ENCODE measurements at places on chromosomes 1 and 21. TPM values are rescaled to one million over a fixed set of nuclear protein-coding genes. Genes with fewer than 3 reads are reported as not detected.

OR2L13 gene
- 0.21 TPM for total RNA-seq

DNA sequence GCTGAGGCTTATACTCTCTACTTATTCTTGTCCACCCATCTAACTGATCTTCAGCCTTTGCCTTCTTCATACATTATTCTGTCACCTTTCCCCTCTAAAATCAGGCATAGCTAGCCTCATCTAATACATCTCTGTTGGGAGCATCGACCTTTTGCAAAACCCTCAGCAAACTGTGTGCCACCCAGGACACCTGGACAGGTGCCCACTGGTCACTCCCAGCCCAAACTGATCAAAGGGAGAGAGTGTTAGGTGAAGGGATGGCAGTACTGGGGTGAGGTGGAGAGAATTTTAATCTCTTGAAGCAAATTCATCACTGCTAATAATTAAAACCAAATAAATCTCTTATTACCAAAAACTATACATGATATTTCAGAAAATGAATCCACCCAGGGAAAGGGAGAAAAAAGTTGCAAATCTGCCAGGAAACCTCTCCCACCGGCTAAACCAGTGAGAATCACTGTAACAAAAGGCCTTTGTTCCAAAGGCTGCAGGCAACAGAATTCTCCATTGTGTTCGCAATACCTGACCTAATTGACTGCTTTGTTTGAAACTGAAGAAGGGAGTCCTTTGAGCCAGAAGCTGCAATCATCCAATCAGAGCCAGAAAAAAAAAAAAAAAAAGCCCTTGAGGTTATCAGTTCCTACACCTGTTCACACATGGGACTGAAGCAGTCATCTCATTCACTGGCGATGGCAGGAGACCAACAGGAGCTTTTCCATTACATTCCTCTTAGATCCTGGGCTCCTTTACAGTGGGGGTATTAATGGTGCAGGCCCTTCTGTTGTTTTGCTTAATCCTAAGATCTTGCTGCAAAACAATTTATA is 172.6 kb downstream of the APP start:
- no peak for DNase-seq

DNA sequence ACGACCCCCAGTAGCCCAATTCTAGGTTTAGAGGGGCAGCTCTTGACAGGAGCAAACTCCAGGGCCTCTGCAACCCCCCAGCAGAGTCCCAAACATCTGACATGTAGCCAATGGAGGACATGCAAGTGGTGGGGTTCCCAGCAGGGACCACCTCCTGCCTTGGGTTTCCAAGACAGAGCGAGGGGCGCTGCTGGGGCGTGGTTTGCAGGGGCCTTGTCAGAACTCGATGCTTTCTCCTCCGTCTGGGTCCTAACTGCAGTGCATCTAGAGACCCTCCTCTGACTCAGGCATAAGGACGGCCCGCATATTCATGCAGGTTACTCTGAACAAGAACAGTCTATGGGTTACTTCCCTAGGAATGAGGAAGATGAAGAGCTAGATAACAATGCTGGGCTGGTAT is 17.2 kb downstream of the EPHX1 start:
- no peak for DNase-seq

OLIG1 gene
- total RNA-seq = not detected

DNA sequence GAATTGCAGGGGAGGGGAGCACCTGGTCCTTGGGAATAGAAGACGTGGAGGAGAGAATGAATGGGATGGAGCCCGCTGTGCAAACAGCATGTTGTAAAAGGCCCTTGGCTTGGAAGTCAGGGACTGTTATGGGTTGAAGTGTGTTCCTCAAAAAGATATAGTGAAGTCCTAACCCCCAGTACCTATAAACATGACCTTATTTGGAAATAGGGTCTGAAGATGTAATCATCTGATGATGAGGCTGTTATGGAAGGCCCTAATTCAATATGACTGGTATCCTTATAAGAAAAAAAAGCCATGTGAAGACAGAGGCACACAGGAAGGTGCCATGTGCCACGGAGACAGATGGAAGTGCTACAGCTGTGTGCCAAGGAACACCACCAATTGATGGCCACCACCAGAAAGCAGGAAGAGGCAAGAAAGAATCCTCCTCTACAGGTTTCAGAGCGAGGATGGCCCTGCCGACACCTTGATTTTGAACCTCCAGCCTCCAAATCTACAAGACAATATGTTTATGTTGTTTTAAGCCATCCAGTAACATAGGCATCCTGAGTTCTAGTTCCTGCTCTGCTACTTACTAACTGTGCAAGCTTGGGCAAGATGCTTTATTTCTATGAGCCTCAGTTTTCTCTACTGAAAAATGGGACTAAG is 51.2 kb downstream of the LRRN2 start:
- DNase-seq = no peak
